ENCODE measurements at places on chromosomes 7 and 10. TPM values are rescaled to one million over a fixed set of nuclear protein-coding genes. Genes with fewer than 3 reads are reported as not detected.

DNA sequence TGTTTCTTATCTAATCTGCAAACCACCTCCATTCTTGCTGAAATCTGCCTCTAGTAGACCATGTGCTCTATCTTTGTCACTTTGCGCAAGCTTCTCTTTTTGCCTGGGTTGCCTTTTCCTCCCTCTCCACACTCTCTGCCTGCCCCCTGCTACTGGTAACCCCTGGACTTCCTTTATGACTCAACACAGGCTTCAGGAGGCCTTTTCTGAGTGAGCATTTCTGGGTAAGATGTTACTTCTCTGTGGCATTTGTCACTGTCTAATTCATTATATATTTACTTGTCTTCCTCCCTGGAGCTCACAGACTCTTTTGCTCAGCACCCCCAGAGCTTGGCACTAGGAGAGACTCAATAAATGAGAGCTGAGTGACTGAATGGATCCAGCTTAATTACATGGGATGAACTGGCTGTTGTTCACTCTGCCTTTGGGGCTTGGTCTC, 8.4 kb downstream of the GOLGA7B start:
- DNase-seq = no peak

DNA sequence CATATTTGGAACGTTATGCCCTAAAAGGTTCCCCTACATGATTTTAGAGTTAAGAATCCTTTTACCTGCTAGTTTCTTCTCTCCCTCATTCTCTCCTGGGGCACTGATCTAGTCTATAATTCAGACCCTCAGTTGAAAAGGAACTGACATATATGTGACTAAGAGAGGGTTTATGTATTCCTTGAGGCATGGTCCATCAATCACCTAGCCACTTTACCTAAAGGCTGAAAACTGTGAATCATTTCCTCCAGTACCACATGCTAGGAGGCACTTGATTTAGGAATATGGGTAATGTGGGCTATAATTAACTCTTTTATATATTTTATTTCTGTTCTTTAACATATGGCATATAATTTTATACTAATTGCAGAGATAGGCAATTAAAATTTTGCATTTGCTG, 303.5 kb downstream of the BBS9 start:
- DNase-seq = no peak

- DNase-seq = no peak
Measured at GRCh38 chr10:70163448-70163847, 6.9 kb downstream of the SAR1A start.

DNA sequence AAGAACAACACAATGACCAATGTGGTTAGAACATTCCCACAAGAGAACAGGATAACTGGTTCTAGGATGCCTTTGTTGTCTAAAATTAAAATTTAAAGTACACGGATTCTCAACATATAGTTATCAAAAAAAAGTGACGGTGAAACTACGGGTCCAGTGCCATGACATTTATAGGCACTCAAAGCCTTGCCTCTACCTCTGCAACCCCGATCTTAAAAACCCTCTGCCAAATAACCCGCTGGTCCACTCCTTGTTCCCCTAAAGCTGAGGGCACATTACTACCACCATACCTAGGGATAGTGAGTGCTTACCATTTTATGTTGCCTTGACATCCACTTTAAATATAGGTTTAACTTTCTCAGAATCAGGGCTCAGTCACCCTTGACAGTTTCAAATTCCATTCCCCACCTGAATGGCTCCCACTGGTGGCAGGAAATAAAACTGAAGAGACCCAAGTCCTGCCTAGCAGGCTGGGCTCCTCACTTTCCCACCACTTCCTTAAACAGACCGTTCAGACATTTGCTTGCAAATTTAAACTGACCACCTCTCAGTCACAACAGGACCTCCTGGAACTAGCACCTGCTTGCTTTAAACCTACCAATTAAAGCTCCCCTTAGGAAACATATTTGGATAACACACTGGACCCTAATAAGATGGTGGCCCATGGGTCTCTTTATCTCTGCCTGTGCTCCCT, 169.9 kb upstream of the ASAH2 start:
- DNase-seq = no peak

GRCh38 chr7:8378349-8379019, 54.9 kb upstream of the NXPH1 start:
- DNase-seq = no peak

GRCh38 chr7:158241919-158242318, 345.7 kb downstream of the PTPRN2 start:
- DNase-seq = no peak

DNA sequence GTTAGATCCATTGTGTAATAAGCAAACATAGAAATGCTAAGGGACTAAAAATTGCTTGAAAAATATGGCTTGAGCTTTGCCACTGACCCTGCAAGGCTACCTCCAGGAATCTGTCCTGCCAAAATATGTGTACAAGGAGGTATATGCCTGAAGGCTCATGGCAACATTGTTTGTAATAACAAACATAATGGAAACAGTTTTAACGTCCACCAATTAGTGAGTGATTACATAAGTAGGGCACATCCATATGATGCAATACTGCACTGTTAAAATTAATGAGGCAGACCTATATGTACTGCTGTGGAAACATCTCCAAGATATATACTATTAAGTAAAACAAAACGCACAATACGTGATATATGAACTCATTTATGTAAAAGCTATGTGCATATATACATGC, 13.1 kb upstream of the GOT1 start:
- DNase-seq = no peak

- DNase-seq = no peak
Measured at GRCh38 chr7:55500117-55500756, 72.1 kb downstream of the VOPP1 start.

- no peak for DNase-seq
Measured at GRCh38 chr7:35280902-35281301, 27.0 kb upstream of the TBX20 start.

DNA sequence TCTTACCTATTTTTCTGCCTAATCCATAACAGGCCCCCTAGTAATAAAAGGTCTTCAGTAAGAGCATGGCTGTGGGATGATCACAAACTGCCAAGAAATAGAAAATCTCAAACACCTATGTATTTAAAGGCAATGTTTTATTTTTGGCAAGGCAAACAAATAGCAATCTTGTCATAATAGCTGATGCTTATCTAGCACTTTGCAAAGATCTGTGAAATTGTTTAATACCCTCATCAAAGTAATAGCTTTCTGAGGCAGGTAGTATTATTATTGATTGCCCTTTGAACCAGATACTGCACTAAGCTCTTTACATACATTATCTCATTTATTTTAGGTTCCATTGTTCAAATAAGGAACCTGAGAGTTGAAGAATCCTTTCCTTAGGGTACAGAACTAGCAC, 1.6 kb upstream of the CADPS2 start:
- no peak for DNase-seq

GRCh38 chr10:125190414-125190813, 30.1 kb upstream of the CTBP2 start:
- no peak for DNase-seq

DNA sequence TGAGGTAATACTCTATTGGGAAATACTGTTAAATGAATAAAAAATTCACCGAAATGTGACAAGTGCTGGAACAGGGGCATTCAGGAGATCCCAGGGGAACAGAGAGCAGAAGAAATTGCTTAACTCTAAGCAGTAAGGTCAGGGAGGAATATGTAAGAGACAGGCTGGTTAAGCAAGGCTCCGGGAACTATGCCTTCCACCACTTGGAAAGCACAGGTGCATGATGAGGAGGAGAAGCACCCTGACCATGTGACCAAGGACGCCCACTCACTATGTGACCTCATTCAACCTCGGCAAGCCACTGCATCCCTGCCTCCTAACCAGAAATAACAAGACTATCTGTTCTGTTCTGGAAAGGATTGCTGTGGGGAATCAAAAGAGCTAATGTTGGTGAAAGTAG, 218.4 kb downstream of the ELMO1 start:
- no peak for DNase-seq

GRCh38 chr10:117137031-117137910, 799 bp downstream of the VAX1 start:
- DNase-seq = no peak

DNA sequence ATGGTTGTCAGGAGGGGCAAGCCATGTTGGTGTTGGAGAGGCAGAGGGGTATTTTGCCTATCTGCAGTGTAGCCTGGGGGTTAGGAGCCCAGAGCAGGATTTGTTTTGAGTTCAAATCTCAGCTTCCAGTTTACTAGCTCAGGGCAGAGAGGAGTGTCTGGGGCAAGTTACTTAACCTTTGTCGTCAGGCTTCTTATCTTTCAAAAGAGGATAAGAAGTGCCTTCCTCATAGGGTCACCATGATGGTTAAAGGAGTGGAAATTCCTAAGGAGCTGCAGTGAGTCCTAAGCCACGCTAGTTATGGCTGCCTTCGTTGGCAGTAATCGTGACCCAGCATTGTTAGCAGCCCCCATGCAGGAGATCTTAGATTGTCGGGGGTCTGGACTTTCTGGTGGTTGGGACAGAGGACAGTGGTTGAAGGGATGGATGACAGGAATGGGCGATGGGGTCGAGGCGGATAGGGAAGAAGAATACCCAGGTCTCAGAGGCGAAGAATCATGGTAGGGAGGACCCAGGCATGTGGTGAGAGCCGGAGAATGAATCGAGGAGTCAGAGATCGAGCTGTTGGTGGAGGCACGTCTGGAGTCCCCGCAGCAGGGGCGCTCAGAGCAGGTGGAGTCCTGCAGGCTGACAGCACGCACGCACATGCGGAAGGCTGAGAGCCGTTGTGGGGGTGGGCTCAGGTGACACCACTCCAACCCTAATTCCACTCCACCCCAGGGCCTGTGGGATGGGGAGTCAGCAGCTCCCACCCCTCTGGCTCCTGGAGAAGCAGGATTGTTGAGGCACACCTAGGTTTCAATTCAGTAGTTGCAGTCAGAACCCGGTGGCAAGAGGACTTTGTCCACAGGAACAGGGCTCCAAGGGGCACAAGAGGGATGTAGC, 11.6 kb downstream of the ADCK2 start:
- no peak for DNase-seq

- DNase-seq = no peak
Measured at GRCh38 chr10:13386021-13386420, 37.9 kb upstream of the SEPHS1 start.

GRCh38 chr10:13527864-13528122, 1.0 kb downstream of the BEND7 start:
- DNase-seq = no peak

- no peak for DNase-seq
Measured at GRCh38 chr7:22809902-22810642, 12.6 kb downstream of the TOMM7 start.

- no peak for DNase-seq
Measured at GRCh38 chr7:50822110-50822509, 39.4 kb upstream of the GRB10 start.

GRCh38 chr10:43287056-43288007, 20.5 kb upstream of the RASGEF1A start:
- peak; percentile 58 for DNase-seq

DNA sequence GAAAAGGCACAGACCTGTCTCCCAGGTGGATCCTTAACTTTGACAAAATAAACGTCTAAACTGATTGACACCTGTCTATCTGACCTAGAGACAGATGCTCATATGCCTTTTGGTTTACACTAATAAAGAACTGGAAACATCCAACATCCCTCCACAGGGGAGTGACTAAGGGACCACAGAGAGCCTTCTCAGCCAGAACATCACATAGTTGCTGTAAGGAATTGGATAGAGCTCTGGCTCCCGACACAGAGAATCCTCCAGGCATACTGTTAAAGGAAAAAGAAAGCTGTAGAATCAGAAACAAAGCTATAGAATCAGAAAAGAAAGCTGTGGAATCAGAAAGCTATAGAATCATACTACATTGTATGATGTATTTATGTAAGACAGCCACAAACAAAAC, 258.8 kb downstream of the STK31 start:
- DNase-seq = no peak

CYP3A5 gene
- 0.46 TPM for total RNA-seq

MINDY4 gene
- total RNA-seq = 1.2 TPM

SSMEM1 gene
- not detected for total RNA-seq

HMX2 gene
- not detected for total RNA-seq

CDH23 gene
- 2.6 TPM for total RNA-seq

STK31 gene
- total RNA-seq = 0.30 TPM

TPK1 gene
- total RNA-seq = 31.6 TPM

C7orf33 gene
- not detected for total RNA-seq

All from T-cell (primary cell).